NCI-H1417 (cell line): ENCODE measurements at places on chromosomes 3 and 15.
A peak's percentile ranks its signal among the peaks of the same experiment; 100 is the strongest.

DNA sequence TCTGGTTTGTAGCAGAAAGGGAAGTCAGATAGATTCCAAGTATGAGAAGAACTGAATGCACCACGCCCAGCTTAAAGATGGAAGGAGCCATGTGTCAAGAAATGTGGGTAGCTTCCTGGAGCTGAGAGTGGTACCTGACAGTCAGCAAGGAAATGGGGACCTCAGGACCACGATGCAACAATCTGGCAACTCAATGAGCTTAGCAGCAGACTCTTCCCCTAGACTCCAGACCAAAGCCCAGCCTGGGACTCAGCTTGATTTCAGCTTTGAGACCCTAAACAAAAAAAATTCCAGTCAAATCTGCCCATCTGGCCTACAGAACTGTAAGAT is 24.4 kb downstream of the MIX23 start:
- DNase-seq, result no peak

DNA sequence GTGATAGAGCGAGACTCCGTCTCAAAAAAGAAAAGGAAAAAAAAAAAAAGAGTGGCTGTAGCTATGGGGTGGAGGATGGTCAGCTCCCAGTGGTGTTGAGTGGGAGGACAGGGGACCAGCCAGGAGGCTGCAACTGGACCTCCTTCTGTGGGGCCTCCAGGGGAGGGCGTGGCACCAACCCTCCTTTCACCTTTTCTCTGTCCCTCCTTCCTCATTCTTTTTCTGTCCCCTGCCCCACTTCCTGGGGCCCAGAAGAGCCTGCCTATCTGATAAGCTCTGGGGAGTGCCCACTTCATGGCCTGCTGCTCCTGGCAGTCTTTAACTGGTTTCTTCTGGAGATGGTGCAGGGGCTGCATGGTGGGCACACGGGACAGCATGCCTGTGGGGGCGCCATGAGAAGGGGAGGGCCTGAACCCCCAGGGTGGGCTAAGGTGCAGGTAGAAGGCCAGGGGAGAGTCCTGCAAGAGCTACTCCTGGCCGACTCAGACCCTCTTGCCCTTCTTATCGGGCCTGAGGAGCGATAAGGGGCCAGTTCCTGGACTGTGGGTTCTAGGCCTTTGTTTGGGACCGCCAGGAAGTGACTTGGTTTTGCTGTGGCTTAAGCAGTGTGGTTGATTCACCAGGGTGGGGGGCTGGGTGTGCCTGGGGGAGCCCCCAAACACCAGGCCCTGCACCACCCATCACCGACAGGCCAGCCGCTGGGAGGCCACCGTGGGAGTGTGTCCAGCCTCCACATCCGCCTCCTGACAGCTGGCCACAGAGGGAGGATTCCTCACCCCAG is 49.4 kb upstream of the FLNB start:
- DNase-seq, result no peak

DNA sequence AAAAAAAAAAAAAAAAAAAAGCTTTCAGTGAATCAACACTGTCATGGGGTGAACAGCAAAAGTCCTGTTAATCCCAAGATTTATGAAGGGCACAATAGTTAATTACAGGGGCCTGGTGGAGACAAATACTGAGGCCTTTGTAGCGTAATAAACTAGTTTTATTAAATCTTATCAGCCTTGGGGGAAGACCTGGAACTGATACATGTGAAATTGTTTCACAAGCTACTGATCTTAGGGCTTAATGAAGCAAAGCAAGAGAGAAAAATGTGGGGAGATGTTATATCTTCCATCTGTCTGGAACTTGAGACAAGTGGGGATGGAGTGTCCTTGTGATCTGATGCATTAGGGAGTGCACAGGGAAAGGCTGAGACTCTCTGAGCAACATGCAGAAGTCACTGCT is 47.9 kb upstream of the OSBPL11 start:
- peak; percentile 49 for DNase-seq

DNA sequence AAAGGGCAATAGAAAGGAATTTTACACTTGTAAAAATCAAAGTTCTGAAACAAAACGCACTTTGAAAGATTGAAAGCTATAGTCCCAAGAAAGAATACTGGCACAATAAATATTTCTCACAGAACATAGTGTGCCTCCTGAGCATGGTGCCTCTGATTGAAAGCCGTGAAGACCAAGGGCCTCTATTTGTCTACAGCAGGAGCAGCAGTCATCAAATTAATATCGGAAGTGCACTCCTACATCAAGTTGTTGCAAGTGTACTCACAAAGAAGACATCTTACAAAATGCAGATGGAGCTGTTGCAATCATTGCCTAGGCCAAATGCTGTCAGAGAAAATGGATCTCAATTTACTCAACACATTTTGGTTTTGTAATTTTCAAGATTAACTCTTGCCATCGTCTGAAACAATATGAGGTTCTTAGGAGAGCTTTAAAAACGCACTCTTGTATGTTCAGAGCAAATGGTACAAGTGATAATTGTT is 9.2 kb upstream of the WDR49 start:
- DNase-seq, result no peak

GRCh38 chr3:133532951-133533350 is 40.5 kb upstream of the CDV3 start:
- no peak for DNase-seq

GRCh38 chr3:36695769-36696137 is 68.6 kb downstream of the DCLK3 start:
- DNase-seq, result no peak

DNA sequence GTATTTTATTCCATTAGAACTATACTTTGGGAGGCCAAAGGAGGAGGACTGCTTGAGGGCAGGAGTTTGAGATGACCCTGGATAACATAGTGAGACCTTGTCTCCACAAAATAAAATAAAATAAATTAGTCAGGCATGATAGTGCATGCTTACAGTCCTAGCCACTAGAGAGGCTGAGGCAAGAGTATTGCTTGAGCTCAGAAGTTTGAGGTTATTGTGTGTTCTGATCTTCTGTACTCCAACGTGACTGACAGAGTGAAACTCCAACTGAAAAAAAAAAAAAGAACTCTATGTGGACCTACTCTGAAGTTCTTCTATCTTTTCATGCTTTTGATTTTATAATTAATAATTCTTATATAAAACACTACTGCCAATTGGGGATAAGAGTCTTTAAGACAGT is 1560.0 kb upstream of the GBE1 start:
- DNase-seq, result no peak

GRCh38 chr15:55649058-55649423 is 60.9 kb upstream of the PYGO1 start:
- no peak for DNase-seq

- no peak for DNase-seq
Measured at GRCh38 chr3:128681369-128681829, 30.8 kb upstream of the RPN1 start.

DNA sequence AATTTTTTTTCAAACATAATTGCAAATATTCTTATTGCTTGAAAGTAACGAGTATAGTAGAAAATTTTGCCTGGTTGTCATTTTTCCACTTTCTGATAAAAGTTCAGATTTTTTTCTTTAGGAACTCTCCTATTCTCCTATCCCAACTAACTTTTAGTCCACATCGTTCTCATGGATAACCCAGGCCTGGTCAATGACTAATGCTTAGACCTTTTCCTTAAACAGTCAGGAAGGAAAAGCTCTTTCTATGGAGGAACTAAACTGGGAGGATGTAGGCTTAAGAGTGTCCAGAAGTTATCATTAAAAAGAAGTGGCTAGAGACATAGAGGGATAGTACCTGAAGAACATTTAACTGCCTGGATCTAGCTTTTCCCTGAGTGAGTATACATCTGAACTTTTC is 26.7 kb downstream of the CIP2A start:
- no peak for DNase-seq

- DNase-seq, result no peak
Measured at GRCh38 chr3:165644331-165644730, 192.9 kb downstream of the BCHE start.

GRCh38 chr3:9204253-9204992 is 45.0 kb downstream of the SRGAP3 start:
- no peak for DNase-seq

GRCh38 chr15:83794209-83794608 is 140.3 kb downstream of the ADAMTSL3 start:
- no peak for DNase-seq

GRCh38 chr3:95923496-95924210 is 890.7 kb upstream of the EPHA6 start:
- DNase-seq, result no peak

DNA sequence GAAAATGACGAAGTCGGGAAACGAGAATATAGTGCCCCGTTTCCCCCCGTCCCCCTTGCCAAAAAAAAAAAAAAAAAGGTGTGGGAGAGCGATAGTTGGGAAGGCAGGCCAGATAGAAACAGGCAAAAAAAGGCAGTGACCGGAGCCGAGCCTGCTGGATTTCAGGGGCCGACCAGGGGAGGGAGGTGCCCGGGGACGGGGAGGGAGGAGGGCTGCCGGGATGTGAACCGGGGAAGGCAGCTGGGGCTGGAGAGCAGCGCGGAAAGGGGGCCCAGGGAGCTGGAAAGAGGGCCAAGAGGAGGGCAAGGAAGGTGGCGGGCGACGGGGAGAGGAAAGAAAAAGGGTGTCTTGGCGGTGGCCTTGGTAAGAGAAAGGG is 837 bp downstream of the LRRN1 start:
- peak; percentile 29 for DNase-seq

DNA sequence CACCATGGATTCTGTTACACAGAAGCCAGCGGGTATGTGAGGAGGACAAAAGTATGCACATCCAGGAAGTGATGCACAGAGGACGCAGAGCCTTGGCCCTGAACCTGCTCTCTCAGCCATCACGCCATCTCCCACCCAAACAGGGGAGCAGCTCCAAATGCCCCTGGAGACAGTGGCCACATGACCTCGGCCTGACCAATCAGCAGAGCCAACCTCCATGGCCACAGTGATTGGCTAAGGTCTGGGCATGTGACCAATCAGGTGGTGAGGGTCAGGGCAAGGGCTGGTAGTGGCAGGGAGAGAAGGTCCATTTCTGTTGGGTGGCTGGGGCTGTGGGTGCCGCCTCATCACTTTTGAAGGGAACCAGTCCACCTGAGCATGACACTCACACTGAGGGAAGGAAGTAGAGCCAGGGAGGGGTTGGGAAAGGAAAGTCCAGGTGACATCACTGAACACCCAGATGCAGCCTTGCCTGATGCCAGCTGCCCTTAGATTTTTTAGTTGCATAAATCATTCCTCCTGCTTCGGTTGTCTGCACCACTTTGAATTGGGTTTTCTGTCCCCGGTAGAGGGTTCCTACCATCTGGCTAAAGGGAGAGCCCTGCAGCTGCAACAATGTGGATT is 70.3 kb upstream of the IQSEC1 start:
- no peak for DNase-seq

DNA sequence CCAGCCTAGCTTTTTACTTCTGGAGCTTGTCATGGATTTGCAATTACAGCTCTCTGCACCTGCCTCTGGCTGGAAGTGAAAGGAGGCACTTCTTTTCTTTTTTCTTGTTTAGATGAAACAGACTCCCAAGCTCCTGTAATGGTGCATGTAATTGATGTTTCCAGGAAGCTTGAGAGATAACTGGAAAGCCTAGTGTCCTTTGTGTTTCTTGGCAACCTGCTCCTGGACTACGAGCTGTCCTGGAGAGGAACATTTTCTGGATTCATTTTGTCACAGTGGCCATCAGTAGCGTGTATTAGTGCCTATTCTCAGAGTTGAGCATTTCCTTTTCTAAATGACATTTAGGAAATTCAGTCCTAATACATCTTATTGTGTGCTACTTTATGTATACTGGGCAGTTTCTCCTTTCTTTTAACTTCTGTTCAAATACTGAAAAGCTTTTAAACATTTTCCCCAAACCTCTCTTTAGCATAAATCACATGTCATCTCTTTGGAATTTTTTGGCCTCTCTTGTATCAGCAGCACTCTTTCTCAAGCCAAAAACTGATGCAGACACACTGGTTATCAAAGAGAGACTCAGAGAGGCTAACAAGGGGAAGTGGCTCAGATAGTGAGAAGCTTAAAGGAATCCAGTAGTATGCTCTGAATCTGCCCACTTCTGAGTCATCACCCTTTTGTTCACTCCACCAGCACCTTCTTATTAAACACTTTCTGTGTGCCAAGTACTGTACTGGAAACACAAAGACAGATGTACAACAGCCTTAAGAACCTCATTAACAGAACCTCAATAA is 62.6 kb upstream of the SLC2A2 start:
- DNase-seq, result peak; percentile 34

GRCh38 chr15:64067564-64068030 is 21.3 kb upstream of the DAPK2 start:
- DNase-seq, result peak; percentile 77

- no peak for DNase-seq
Measured at GRCh38 chr15:33411596-33412540, 101.1 kb downstream of the RYR3 start.

- no peak for DNase-seq
Measured at GRCh38 chr15:87910301-87910700, 346.2 kb downstream of the NTRK3 start.

GRCh38 chr3:104437891-104438290 is 928.8 kb upstream of the ALCAM start:
- no peak for DNase-seq

GRCh38 chr3:142892714-142893113 is 3.8 kb upstream of the PCOLCE2 start:
- DNase-seq, result no peak

- DNase-seq, result peak; percentile 97
Measured at GRCh38 chr3:184314363-184314699, at the start of gene EIF4G1. TSS of gene EIF4G1 (plus strand) at chr3:184314606. CDS start at chr3:184315797, 1,191 bp downstream.

GRCh38 chr3:195007766-195008165 is 263.2 kb downstream of the XXYLT1 start:
- no peak for DNase-seq

DNA sequence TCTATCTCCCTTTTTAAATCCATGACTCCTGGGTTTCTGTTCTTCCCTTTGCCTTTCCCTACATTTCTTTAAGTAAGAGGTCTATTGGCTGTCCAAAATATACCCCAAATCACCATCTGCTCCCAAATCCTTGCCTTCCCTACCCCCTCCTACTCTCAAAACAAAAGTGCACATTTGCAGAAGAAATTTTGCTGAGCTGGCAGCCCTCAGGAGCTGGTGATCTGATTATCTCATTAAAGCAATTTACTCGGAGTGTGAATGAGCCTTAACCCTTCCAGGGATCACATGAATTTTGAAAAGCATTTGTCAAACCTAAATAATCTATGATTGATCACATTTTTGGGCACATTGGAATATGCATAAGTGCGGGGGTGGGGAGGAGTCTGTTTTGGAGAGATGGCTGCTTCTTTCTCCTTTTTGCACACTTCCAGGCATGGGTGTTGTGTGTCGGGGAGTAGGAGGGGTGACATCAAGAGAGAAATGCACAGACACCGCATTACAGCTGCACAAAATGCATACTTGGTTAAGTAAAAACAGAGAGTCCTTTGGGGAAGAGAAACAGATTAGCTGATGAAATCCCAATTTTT is 892.6 kb downstream of the TUSC7 start:
- DNase-seq, result no peak

DNA sequence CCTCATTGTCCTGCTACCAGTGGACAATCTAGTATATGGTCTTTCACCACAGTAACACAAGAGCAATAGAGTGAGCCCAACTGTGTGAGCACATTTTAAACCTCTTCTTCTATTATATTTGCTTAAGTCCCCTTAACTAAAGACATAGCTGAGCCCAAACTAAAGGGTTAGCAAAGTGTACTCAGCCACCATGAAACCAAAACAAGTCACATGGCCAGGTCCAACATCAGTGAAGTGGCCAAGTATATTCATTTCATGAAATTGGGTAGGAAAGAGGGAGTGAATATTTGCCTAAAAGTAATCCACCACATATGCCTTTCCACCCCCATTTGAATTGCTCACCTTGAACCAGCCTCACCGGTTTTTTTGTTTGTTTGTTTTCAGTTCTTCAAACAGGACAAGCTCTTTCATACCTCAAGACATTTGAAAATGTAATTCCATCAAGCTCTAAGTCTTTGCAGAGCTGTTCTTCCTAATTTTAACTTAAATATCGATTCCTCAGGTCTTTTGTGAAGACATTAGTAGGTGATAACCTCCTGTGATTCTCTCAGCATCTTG is 327.0 kb upstream of the SEMA6D start:
- no peak for DNase-seq

- DNase-seq, result peak; percentile 83
Measured at GRCh38 chr15:36596915-36597314, 17.5 kb downstream of the CDIN1 start.
